ENCODE measurements at places on chromosomes 12 and 14.
A peak's percentile ranks its signal among the peaks of the same experiment; 100 is the strongest.

- DNase-seq: no peak
Observed at GRCh38 chr12:27513155-27513824, 10.7 kb upstream of the PPFIBP1 start.

DNA sequence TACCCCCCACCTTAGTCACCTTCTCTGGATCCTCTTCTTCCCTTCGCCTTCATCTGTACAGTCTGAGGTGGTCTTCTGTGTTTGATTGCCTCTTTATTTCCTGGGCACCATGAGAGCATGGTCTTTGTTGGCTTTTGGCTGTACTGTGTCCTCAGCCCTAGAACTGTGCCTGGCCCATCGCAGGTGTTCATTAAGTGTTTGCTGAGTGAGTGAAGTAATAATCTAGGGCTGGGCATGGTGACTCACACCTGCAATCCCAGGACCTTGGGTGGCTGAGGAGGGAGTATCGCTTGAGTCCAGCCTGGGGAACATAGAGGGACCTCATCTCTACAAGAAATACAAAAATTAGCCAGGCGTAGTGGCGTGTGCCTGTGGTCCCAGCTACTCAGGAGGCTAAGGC lies 13.9 kb downstream of the ALDH2 start:
- DNase-seq: no peak

DNA sequence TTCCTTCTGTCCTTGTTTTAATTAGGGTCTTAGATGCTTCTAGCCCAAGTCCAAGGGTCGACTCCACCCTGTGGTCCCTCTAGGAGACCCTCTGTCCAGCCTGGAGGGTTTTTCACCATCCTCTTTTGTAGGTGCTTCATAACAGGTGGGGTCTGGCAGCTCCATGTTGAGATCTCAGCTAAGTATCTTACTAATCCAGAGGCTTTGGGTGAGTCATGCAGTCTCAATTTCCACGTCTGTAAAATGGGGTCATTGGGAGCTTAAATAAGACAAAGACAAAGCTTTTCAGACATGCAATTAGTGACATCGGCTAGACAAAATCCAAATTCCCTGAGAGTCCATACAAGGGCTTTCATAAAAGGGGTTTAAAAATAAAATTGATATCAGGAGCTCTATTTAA lies 3.2 kb downstream of the HSPB8 start:
- DNase-seq: no peak

- no peak for DNase-seq
Observed at GRCh38 chr14:90676912-90677311, 139.3 kb downstream of the TTC7B start.

- DNase-seq: peak; percentile 67
Observed at GRCh38 chr14:105069871-105070759, 4.9 kb upstream of the GPR132 start.

GRCh38 chr12:107436836-107437235 lies 248.8 kb upstream of the PWP1 start:
- DNase-seq: no peak

GRCh38 chr14:64082837-64083236 lies 211.3 kb downstream of the ESR2 start:
- no peak for DNase-seq

DNA sequence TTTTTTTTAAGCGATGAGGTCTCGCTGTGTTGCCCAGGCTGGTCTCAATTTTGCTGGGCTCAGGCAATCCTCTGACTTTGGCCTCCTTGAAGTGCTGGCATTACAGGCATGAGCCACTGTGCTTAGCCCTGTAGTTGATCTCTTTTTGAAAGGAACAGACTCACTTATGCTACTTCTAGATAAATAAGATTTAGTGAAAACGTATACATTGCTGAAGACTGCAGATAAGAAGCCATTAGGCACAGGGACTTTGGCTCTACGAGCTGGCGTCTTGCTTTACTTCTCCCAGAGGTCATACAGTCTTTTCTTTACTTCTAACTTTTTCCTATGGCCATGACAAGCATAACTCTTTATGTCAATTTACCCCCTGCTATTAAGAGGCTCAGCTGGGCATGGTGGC lies 9.4 kb downstream of the PTGR2 start:
- DNase-seq: no peak

DNA sequence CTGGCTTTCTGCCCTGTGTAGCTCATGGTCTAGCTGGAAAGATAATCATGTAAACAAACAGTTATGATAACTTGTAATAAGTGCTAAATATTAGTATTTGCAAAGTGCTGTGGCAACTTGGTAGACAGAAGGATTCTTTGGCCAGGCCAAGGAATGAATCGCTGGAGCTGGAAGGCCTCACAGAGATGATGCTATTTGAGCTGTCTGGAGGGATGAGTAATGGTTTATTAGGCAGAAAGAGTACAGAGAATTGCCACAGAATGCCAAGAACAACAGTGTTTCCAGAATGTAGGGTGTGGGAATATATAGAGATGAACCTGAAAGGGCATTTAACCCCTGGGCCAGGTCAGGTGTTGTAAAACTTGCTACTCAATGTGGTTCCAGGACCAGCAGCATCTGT lies 27.6 kb downstream of the OTX2 start:
- DNase-seq: no peak

DNA sequence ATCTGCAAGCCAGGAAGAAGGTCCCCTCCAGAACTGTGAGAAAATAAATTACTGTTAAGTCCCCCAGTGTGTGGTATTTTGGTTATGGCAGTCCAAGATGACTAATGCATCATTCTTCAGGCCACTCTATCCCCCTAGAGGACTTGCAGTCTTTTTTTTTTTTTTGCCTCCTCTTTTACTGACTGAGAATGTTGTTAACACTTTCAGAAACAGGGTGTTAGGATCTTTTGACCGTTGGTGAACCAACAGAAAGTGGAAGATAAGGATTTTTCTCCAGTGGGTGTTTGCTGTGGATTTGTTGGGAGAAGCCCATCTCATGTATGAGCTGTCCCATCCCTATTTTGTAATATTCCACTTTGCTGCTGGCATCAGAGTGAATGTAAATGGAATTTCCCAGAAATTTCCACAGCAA lies 37.8 kb downstream of the MARK3 start:
- no peak for DNase-seq
